ENCODE measurements at places on chromosomes 6 and 20. TPM values are rescaled to one million over a fixed set of nuclear protein-coding genes. Genes with fewer than 3 reads are reported as not detected.

Gene MGME1
- total RNA-seq: 9.7 TPM

Gene GRIK2
- total RNA-seq: 0.32 TPM

Gene ADA
- 8.4 TPM for total RNA-seq

Gene LAMA2
- 30.3 TPM for total RNA-seq

Gene MYLK4
- total RNA-seq: 0.97 TPM

Gene FAM83C
- 0.11 TPM for total RNA-seq

Gene ABHD16B
- total RNA-seq: not detected

Gene ADGB
- not detected for total RNA-seq

Gene SLC16A10
- 1.4 TPM for total RNA-seq

Gene GSTA2
- total RNA-seq: not detected

Gene RAB44
- total RNA-seq: 0.13 TPM

Gene COL9A3
- total RNA-seq: 1.0 TPM

Gene ADGRF5
- total RNA-seq: not detected

Gene TFAP2C
- total RNA-seq: under 0.01 TPM

Gene THBD
- total RNA-seq: 1.6 TPM

Gene TRIM31
- not detected for total RNA-seq

Gene ANGPT4
- total RNA-seq: under 0.01 TPM

Gene KHDC1L
- 0.26 TPM for total RNA-seq

Gene FAM209B
- total RNA-seq: 0.52 TPM

Gene IL17A
- not detected for total RNA-seq

Gene QKI
- total RNA-seq: 191 TPM

Gene PIGT
- 52.1 TPM for total RNA-seq

Gene GLP1R
- not detected for total RNA-seq

Gene UBE2C
- 17.3 TPM for total RNA-seq

Gene PI3
- 0.32 TPM for total RNA-seq

Gene ELOVL2
- total RNA-seq: 0.22 TPM

Gene EMILIN3
- not detected for total RNA-seq

Gene MPIG6B
- not detected for total RNA-seq

Gene CDSN
- not detected for total RNA-seq

Gene TRIM15
- not detected for total RNA-seq

Gene SLC17A3
- not detected for total RNA-seq

Gene CHD6
- 34.6 TPM for total RNA-seq

Gene POU3F2
- total RNA-seq: not detected

Data from articular chondrocyte of knee joint (primary cell).